ENCODE measurements at places on chromosomes 11 and 22. TPM values are rescaled to one million over a fixed set of nuclear protein-coding genes. Genes with fewer than 3 reads are reported as not detected.

SLC37A2 gene
- 35.8 TPM for total RNA-seq

MS4A14 gene
- total RNA-seq = not detected

SLC22A8 gene
- not detected for total RNA-seq

CNIH2 gene
- not detected for total RNA-seq

OR4B1 gene
- not detected for total RNA-seq

REXO2 gene
- total RNA-seq = 223 TPM

MUC5AC gene
- total RNA-seq = not detected

OPCML gene
- total RNA-seq = not detected

OR5AR1 gene
- not detected for total RNA-seq

MIOX gene
- not detected for total RNA-seq

NXPE4 gene
- not detected for total RNA-seq

KCNE3 gene
- total RNA-seq = not detected

FGF4 gene
- total RNA-seq = not detected

OR5P2 gene
- not detected for total RNA-seq

DEFB131B gene
- total RNA-seq = not detected

BBOX1 gene
- not detected for total RNA-seq

MIAT gene
- total RNA-seq = 0.08 TPM

PTPRCAP gene
- total RNA-seq = 1.4 TPM

RAB36 gene
- total RNA-seq = 1.4 TPM

ACER3 gene
- total RNA-seq = 33.0 TPM

C11orf87 gene
- under 0.01 TPM for total RNA-seq

MMP12 gene
- total RNA-seq = not detected

PAMR1 gene
- total RNA-seq = 12.7 TPM

SREBF2 gene
- 64.7 TPM for total RNA-seq

PAX6 gene
- total RNA-seq = not detected

TSSK2 gene
- not detected for total RNA-seq

SLN gene
- not detected for total RNA-seq

PANX3 gene
- total RNA-seq = not detected

MS4A8 gene
- total RNA-seq = not detected

SLC29A2 gene
- 3.1 TPM for total RNA-seq

APOBEC3A gene
- not detected for total RNA-seq

RAG2 gene
- not detected for total RNA-seq

PATE4 gene
- total RNA-seq = not detected

CSNK2A3 gene
- 0.47 TPM for total RNA-seq

NRXN2 gene
- 0.04 TPM for total RNA-seq

CDC45 gene
- 13.1 TPM for total RNA-seq

MORC2 gene
- 8.0 TPM for total RNA-seq

RASGRP2 gene
- not detected for total RNA-seq

IGSF22 gene
- total RNA-seq = 0.08 TPM

SLC22A6 gene
- not detected for total RNA-seq

STK33 gene
- 1.1 TPM for total RNA-seq

CRYBB2 gene
- not detected for total RNA-seq

TUBA8 gene
- total RNA-seq = not detected

KRTAP5-9 gene
- total RNA-seq = not detected

CARNS1 gene
- not detected for total RNA-seq

MRGPRE gene
- total RNA-seq = not detected

CRYBA4 gene
- total RNA-seq = not detected

KIAA1671 gene
- 16.8 TPM for total RNA-seq

THAP12 gene
- 26.5 TPM for total RNA-seq

Data from hair follicular keratinocyte (primary cell).